ENCODE measurements at places on chromosomes 5 and 9. TPM values are rescaled to one million over a fixed set of nuclear protein-coding genes. Genes with fewer than 3 reads are reported as not detected.

The PFN3 gene
- total RNA-seq: not detected

The KCTD16 gene
- 0.23 TPM for total RNA-seq

The CKMT2 gene
- 0.51 TPM for total RNA-seq

The PROB1 gene
- total RNA-seq: 3.3 TPM

The TXN gene
- 406 TPM for total RNA-seq

- no peak for DNase-seq
Observed at GRCh38 chr9:112005939-112006338, 109.3 kb downstream of the UGCG start.

DNA sequence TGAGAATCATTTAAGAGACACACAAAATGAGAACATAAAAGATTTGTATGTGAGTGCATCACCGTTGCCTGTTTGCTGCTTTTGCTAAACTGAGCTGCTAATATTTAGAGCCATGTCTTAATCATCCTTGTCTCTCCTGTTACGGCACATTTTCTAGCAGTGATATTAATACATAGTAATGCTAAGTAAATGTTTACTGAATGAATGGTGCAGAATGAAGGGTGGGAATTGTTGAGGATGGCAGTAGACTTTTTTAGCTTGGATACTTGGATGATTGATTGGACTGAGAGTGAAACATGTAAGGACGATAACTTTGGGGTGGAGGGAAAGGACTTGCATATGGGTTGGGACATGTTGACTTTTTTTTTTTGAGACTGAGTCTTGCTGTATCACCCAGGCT, 102.3 kb upstream of the ABCA1 start:
- no peak for DNase-seq

DNA sequence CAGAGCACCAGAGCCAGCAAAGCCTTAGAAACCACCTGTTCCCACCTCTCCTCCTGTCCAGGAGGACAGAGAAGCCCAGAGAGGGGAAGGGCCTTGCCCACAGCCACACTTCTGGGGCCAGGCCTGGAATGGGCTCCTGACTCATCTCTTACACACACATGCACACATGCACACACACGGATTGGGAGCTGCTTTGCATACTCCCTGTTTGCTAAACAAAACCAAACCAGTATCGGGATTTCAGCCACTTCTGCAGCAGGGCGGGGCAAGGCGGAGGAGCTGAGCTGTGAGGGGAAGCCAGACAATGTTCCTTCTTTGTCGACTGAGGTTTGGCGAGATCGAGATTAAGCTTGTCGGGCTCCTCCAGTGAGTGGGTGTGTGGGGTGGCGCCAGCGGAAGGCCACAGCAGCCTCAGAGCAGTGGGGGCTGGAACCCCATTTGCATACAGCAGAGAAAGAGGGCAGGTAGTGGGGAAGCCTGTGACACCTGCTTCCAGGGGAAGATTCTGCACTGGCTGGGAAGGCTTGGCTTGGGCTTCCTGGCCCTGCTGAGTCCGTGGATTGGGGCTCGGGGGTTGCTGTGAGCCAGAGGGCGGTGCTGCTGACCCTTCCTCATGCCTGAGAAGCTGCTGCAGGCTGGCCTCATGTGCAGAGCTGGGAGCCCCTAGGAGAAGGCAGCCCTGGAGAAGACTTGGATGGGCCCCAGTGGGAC, 16.1 kb downstream of the GFI1B start:
- DNase-seq: no peak

DNA sequence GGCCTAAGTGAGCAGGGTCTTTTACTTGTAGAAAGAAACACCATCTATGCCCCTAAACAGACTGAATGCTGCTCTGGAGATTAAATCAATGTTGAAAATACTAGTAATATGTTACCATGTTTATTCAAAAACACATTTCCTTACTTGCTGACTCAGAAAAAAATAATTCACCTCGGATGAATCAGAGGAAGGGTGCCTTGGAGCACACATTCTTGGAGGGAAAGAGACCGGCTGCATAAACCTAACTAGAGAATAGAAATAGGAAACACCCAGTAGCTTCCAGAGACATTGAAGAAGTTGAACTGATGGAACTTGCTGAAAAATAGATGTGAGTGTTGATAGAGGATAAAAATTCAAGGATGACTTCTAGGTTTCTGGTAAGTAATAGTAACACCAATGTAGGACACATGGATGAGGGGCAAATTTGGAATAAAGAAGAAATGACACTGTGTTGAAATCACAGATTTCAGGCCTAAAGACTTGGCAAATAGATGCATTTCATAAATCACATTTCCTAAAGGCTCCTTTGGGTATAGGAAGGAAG, 76.9 kb upstream of the MINAR2 start:
- no peak for DNase-seq

DNA sequence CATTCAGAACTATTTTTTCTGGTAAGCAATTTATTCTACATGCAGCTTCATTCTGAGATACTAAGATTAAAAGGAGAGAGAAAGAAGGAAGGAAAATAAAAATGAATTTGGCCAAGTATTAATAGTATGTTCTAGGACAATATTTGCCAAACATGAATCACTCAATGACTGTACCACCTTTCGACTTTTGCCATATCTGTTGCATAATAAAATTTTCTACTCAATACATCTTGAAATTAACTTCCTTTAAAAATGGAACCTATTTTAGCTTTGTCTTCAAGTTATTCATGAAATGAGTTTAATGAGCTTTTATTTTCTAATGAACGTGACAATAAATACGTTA, 111.8 kb downstream of the MARCHF3 start:
- DNase-seq: no peak

DNA sequence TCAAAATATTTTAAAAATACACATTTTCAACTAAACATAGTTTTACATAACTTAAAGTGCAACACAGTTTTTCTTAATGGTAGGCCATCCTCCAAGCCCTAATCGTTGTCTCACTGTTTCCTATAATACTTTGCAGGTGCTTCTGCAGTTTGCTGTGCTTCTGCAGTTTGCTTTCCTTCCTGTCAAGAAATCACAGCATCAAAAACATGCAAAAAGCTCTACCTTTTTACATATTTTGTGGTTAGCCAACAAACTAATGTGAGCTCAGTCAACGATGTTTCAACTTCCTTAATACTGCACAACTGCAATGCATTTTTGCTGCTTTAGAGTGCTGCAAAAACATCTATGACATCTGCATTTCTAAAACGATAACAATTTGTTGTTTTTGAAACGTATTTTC, 25.2 kb downstream of the EMB start:
- DNase-seq: no peak

DNA sequence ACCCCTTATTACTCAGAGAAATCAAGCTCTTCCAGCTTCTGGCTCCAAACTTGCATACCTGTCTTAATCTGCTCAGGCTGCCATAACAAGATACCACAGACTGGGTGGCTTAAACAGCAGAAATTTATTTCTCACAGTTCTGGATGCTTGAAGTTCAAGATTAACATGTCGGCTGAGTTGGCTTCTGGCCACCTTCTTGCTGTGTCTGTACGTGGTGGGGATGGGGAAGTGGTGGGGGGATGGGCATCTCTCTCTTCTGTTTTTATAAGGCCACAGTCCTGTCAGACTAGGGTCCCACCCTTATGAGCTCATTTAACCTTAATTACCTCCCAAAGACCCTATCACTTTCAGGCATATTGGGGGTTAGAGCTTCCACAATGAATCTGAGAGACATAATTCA, 140.5 kb downstream of the SV2C start:
- no peak for DNase-seq

- DNase-seq: no peak
Observed at GRCh38 chr5:147472664-147473475, 37.0 kb downstream of the DPYSL3 start.

DNA sequence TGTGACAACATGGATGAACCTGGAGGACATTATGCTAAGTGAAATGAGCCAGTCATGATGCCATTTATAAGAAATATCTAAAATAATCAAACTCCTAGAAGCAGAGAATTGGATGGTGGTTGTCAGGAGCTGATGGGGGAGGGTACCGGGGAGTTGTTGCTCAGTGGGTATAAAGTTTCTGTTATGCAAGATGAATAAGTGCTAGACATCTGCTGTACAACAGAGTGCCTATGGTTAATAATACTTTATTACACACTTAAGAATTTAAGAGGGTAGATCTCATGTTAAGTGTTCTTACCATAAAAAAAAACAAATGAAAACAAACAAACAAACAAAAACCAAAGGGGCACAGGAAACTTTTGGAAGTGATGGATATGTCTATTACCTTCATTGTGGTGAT, 13.0 kb upstream of the CCDC69 start:
- no peak for DNase-seq

DNA sequence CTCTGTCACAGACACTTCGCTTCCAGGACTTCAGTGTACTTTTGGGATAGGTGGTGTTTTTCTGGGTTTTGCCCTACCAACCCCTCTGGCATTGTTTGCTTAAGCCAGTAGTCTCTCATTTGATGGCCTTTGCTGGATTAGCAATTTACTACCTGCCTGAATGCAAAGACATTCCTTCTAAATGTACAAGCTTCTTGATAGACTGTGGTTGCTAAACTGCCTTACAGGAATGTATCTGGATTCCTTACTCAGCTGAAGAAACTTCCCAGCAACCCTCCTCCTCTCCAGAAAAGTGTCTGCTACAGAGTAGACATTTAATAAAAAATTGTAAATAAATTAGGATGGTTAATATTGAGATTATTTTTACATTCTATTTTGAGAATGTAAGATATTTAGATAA, 1916.7 kb downstream of the EFNA5 start:
- no peak for DNase-seq

DNA sequence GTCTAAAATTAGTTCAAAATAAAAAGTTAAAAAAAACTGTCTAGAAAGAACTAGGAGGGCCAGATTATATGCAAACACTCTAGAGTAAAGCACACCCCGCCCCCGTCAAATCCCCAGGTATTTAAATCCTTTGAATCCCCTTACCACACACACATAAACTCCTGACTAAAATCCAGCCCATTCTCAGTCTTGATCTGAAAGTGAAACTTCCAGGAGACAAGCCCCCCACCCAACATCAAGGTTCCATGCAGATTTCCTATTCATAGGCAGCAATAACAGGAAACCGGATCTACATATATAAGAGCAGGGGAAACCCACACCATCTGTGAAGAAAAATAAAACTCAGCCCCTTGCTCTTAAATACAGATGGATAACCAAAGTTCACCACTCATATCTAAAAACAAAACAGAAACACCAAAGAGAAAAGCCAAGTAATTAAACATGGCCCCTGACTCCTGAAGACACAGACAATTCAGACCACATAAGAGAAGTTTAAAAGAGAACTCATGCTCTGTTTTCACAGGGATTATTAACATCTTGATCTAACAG, 42.3 kb downstream of the MARCHF3 start:
- DNase-seq: no peak

GRCh38 chr5:178264044-178264443, 31.4 kb upstream of the PHYKPL start:
- DNase-seq: no peak

- DNase-seq: no peak
Observed at GRCh38 chr5:115324021-115324420, 27.6 kb upstream of the CCDC112 start.

DNA sequence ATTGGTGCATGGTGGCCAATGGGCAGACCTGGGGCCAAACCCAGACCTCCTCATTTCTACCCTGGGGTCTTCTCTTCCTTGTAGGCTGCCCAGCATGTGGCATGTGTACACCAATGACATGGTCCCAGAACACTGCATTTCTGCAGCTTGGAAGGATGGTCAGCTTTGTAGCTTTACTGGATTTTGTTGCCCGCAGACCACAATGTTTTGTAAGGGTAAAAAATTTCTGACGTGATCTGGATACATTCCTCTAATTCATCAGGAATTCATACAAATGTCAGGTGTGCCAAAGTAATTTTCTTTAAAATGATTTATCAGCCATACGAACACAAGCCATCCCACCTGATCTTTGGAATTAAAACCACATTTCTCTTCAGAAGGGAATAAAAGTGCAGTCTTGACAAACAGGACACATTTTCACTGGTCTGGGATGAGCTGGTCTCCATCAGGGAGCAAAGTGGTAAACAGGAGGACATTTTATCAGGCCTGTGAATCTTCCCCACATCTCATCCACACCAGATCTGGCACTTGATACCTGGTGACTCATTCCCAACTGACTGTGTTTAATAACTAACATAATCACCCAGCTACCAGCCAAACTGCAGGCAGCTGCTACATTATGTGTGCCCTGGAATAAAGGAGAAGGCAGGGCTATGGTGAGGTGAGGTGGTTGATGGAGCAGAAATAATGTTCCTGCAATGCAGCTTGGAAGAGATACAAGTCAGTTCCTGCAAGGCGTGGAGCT, 103.9 kb downstream of the SPOCK1 start:
- DNase-seq: no peak

GRCh38 chr5:159202151-159202550, 7.2 kb downstream of the RNF145 start:
- no peak for DNase-seq

DNA sequence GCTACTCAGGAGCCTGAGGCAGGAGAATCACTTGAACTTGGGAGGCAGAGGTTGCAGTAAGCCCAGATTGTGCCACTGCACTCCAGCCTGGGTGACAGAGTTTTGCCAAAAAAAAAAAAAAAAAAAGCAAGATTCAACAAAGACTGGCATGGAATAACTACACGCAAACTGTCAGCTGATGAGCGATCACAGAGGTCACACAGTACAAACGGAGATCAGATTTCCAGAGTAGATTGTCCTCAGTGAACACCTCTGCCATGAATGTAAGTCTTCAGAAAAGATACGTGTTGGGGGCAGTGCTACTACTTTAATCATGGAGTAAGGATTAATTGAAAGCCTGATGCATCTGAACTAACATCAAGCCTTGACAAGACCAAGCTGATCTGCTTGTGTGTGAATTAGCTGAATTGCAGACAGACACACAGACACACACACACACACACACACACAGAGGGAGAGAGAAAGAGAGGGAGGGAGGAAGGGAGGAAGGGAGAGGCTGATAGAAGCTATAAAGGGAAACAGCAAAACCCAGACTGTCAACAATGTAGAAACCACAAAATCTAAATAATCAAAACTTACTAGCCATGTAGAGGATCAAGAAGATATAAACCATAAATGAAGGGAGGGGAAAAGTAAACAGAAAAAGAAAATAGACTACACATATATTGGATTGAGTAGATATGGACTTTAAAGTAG, 222.9 kb upstream of the ZNF462 start:
- DNase-seq: no peak

GRCh38 chr9:97640325-97640724, 6.7 kb downstream of the NCBP1 start:
- no peak for DNase-seq

DNA sequence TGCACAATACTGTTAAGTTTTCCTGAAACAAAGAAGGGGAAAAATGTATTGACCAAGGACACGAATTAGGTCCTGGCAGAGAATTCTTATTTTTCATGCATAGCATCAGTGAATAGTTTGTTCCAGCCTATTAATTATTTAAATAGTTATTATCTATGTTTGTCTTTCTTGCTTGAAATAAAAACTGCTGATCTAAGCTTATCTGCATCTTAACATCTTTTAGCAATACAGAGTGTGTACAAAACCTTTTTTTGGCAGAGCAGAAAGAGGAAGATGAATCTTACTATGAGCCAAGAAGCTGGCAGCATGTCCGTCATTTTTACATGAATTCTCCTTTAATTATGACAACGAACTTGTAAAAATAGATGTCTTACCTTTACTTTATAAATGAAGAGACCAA, 23.3 kb upstream of the PLPPR1 start:
- no peak for DNase-seq
